Suprapubic skin (tissue), 4 donors: ENCODE measurements at places on chromosomes 1 and 21. TPM values are rescaled to one million over a fixed set of nuclear protein-coding genes. Genes with fewer than 3 reads are reported as not detected.

DNA sequence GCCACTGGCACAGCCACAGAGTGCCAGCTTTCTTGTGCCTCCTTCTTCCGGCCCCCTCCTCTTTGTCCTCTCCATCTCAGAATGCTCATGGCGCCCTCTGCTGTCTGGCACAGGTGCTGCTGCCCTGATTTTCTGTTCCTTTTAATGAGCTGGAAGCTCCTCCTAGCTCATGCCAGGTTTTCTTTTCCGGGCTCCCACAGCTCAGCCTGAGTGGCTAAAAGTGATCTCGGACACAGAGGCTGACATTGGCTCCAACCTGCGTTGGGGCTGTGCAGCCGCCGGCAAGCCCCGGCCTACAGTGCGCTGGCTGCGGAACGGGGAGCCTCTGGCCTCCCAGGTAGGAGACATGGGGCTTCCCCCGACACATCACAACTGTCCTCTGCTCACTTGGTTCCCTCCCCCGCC, 18.7 kb downstream of the CNTN2 start:
- H3K4me1 ChIP-seq, result peaks cover 3% of the 10 kb centered on the region
- no peak overlapping the region for H3K4me3 ChIP-seq
- H3K27me3 ChIP-seq, result no peaks in the 10 kb centered on the region
- H3K27ac ChIP-seq, result no peak overlapping the region

DNA sequence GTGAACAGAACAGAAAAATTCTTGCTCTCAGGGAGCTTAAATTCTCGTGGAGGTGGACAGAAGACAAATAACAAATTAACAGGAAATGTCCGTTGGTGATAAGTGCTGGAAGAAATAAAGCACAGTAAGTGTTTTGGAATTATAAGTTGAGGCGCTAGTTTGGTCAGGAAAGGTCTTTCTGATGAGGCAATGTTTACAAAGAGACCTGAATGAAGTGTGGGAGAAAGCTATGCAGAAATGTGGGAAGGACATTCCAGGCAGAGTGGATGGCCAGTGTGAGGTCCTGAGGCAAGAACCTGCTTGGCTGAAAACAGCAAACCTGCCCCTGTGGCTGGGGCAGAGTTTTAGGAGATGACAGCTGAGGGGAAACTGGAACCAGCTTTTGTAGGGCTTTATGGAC, 23.3 kb downstream of the NGF start:
- H3K4me1 ChIP-seq, result peaks cover 4% of the 10 kb centered on the region
- no peak overlapping the region for H3K4me3 ChIP-seq
- H3K36me3 ChIP-seq, result no peaks in the 10 kb centered on the region
- no peak for DNase-seq
- no peaks in the 10 kb centered on the region for H3K27me3 ChIP-seq
- no peak overlapping the region for H3K27ac ChIP-seq

- no peak overlapping the region for H3K4me3 ChIP-seq
- H3K36me3 ChIP-seq, result no peaks in the 10 kb centered on the region
- H3K27me3 ChIP-seq, result no peaks in the 10 kb centered on the region
- no peak overlapping the region for H3K27ac ChIP-seq
- no peak for DNase-seq
These were observed 27.7 kb upstream of the IL19 start for GRCh38 chr1:206742719-206743383.

DNA sequence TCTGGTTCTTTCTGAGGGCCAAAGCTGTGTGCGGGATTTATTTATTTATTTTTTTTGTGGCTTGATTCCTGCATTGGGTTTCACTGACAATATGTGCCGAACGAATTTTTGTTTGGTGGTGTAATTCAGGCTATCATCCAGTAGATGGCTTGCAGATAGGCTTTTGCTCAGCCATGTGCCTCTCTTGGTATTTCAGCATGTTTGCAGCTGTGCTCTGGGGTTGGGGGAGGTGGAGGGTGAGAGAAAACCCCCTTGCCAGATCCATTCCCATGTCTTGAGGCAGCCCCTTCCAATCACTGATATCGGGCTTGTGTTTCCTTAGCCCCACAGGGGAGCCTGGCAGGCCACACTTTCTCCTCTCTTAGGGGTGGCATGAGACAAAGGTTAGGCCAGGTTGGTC, 302.4 kb downstream of the PTGER3 start:
- H3K4me3 ChIP-seq, result no peak overlapping the region
- H3K36me3 ChIP-seq, result no peaks in the 10 kb centered on the region
- DNase-seq, result no peak
- no peaks in the 10 kb centered on the region for H3K4me1 ChIP-seq
- H3K27ac ChIP-seq, result no peak overlapping the region

- DNase-seq, result no peak
- H3K27ac ChIP-seq, result no peak overlapping the region
- H3K4me1 ChIP-seq, result no peaks in the 10 kb centered on the region
- no peak overlapping the region for H3K4me3 ChIP-seq
- no peaks in the 10 kb centered on the region for H3K27me3 ChIP-seq
These were observed 81.1 kb downstream of the CSMD2 start for GRCh38 chr1:34083974-34084373.

GRCh38 chr1:47184822-47185677, 4.8 kb downstream of the PDZK1IP1 start:
- peaks cover 7% of the 10 kb centered on the region for H3K27me3 ChIP-seq
- H3K36me3 ChIP-seq, result no peaks in the 10 kb centered on the region
- H3K4me1 ChIP-seq, result peaks cover 22% of the 10 kb centered on the region
- DNase-seq, result no peak

- H3K4me3 ChIP-seq, result no peak overlapping the region
- no peak overlapping the region for H3K27ac ChIP-seq
- no peaks in the 10 kb centered on the region for H3K4me1 ChIP-seq
- no peak for DNase-seq
- H3K36me3 ChIP-seq, result no peaks in the 10 kb centered on the region
These were observed 11.0 kb downstream of the KCNJ6 start for GRCh38 chr21:37905291-37905690.

GRCh38 chr1:222234351-222234750, 313.6 kb downstream of the HHIPL2 start:
- no peak overlapping the region for H3K27ac ChIP-seq
- H3K27me3 ChIP-seq, result no peaks in the 10 kb centered on the region
- no peak overlapping the region for H3K4me3 ChIP-seq
- no peak for DNase-seq

DNA sequence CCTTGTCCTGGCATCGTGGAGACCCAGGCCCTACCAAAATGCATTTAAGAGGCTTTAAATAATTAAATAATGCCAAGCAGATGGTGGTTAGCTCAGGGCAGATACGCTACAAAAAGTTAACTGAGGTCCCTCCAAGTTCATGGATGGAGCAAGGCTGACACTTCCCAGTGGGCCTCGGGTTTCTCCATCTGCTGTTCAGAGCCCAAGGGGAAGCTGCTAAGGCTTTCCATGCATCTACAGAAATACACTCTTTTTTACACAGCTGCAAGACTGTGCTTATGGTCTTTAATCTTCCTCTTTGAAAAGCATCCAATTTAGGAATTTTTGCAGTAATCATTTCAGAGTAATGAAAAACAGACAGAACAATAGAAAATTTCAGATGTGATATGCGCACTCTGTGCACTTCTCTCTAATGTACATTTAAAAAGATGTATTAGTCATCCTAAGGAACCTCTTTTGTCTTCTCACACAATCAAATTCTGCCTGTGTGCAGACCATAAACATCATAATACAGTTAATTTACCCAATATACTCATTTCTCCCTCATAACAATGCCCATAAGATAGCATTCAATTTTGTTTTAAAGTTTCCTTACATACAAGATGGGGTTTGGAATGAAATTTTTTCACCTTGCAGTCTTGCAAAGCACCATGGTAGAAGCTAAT, 173.2 kb upstream of the ATP1B1 start:
- no peak overlapping the region for H3K27ac ChIP-seq
- H3K36me3 ChIP-seq, result no peaks in the 10 kb centered on the region
- H3K4me1 ChIP-seq, result no peaks in the 10 kb centered on the region
- H3K4me3 ChIP-seq, result no peak overlapping the region
- no peaks in the 10 kb centered on the region for H3K27me3 ChIP-seq

DNA sequence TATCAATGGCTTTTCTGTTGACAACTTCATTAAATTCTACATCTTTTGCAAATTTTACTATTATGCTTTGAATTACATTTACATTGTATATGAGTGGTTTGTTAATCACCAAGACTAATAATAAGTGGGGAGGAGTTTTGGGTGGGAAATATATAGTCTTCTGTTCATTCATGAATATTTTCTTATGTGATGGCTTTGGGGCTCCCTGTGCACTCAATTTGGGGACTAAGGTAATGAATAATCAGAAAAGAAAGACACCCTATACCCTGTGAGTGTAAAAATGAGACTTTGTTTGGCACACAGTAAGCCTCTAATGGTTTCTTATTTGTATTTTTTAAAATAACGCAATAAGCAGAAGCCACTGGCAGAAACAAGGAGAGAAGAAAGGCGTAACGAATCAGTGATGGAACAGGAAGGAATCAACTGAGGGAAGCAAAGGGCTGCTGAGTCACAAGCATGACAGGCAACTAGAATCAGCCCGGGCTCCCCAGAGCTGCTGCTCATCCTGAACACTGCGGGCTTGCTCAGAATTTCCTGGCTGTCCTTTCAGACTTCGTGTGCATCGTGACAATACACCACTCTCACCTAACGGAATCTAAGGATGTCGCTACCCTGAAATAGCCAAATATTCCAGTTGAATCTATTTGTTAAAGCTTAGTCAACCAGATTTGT, 20.8 kb upstream of the RGS2 start:
- no peak overlapping the region for H3K4me3 ChIP-seq
- no peak for DNase-seq
- H3K36me3 ChIP-seq, result no peaks in the 10 kb centered on the region
- H3K27me3 ChIP-seq, result no peaks in the 10 kb centered on the region

DNA sequence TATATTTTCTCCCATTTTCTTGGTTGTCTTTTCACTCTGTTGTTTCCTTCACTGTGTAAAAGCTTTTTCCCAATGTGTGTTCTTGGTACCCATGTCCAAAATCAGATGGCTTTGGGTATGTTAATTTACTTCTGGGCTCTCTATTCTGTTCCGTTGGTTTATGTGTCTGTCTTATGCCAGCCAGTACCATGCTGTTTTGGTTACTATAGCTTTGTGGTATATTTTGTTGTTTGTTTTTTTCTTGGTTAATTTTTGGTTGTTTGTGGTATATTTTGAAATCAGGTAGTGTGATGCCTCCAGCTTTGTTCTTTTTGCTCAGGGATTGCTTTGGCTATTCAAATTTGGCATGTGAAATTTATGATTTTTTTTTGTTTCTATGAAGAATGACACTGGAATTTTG, 67.2 kb downstream of the SWT1 start:
- no peak for DNase-seq
- H3K4me1 ChIP-seq, result no peaks in the 10 kb centered on the region
- H3K36me3 ChIP-seq, result peaks cover 29% of the 10 kb centered on the region
- no peak overlapping the region for H3K27ac ChIP-seq
- H3K27me3 ChIP-seq, result no peaks in the 10 kb centered on the region

GRCh38 chr1:168312718-168313604, 32.3 kb downstream of the TBX19 start:
- peaks cover 29% of the 10 kb centered on the region for H3K36me3 ChIP-seq
- H3K4me3 ChIP-seq, result no peak overlapping the region
- no peaks in the 10 kb centered on the region for H3K4me1 ChIP-seq
- no peak overlapping the region for H3K27ac ChIP-seq
- H3K27me3 ChIP-seq, result no peaks in the 10 kb centered on the region
- DNase-seq, result no peak

- H3K4me1 ChIP-seq, result no peaks in the 10 kb centered on the region
- no peak overlapping the region for H3K4me3 ChIP-seq
- H3K27ac ChIP-seq, result no peak overlapping the region
- DNase-seq, result no peak
- H3K27me3 ChIP-seq, result no peaks in the 10 kb centered on the region
- no peaks in the 10 kb centered on the region for H3K36me3 ChIP-seq
These were observed 370.4 kb upstream of the ST6GALNAC5 start for GRCh38 chr1:76496871-76497270.

GRCh38 chr1:34973326-34973725, 11.8 kb downstream of the TMEM35B start:
- no peaks in the 10 kb centered on the region for H3K27me3 ChIP-seq
- DNase-seq, result no peak
- H3K27ac ChIP-seq, result no peak overlapping the region
- H3K4me1 ChIP-seq, result no peaks in the 10 kb centered on the region
- H3K36me3 ChIP-seq, result peaks cover 11% of the 10 kb centered on the region

- no peak overlapping the region for H3K27ac ChIP-seq
- no peak for DNase-seq
- no peaks in the 10 kb centered on the region for H3K27me3 ChIP-seq
These were observed 3.3 kb downstream of the SLAMF8 start for GRCh38 chr1:159829822-159830465.

GRCh38 chr1:167128261-167129227, 34.7 kb downstream of the STYXL2 start:
- no peaks in the 10 kb centered on the region for H3K36me3 ChIP-seq
- no peaks in the 10 kb centered on the region for H3K4me1 ChIP-seq
- DNase-seq, result no peak
- peaks cover 25% of the 10 kb centered on the region for H3K27me3 ChIP-seq
- no peak overlapping the region for H3K27ac ChIP-seq

DNA sequence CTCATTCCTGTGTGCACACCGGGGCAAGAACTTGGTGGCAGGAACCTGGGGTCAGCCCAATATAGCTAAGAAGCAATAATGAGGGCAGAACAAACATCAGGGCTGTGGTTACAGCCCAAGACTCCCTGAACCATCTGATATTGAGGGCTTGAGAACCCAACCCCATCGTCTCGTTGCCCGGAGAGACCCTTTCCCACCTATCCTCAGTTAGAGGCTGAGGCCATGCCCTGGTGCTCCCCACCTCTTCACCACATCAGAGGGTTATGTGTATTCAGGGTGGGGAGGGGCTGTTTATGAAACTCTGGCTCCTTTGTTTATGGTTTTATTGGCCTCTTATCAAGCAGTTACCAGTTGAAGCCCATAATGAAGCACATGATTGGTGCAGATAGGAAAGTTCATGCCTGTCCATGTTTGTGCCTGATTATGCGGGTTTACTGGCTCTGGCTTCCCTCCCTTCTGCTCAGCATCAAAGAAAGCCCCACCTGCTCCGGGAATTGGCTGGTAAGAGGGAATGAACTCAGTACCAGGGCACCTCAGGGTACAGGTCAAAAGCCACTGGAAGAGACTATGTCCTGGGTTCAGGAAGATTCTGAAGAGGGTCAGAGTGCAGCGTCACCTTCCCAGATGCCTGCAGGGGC, 14.5 kb downstream of the NUAK2 start:
- H3K27me3 ChIP-seq, result no peaks in the 10 kb centered on the region
- no peak overlapping the region for H3K27ac ChIP-seq
- peaks cover 12% of the 10 kb centered on the region for H3K4me1 ChIP-seq
- DNase-seq, result no peak
- no peak overlapping the region for H3K4me3 ChIP-seq

Gene DCST2
- total RNA-seq, result 15.5 TPM

Gene KNCN
- not detected for total RNA-seq

Gene DIPK1A
- 4.3 TPM for total RNA-seq

Gene OR2L8
- not detected for total RNA-seq

Gene GSTM5
- total RNA-seq, result 2.6 TPM

Gene SPRR2E
- 314 TPM for total RNA-seq

Gene B3GALT2
- not detected for total RNA-seq

Gene MAP3K21
- total RNA-seq, result 10.7 TPM

Gene SPRR3
- not detected for total RNA-seq

Gene CD84
- 9.0 TPM for total RNA-seq
